ENCODE measurements at places on chromosomes 7 and 10.

- DNase-seq: no peak
Observed at GRCh38 chr7:26331113-26331512, 39.5 kb downstream of the SNX10 start.

- no peak for DNase-seq
Observed at GRCh38 chr7:7104971-7105370, 77.4 kb upstream of the C1GALT1 start.

GRCh38 chr7:80124526-80125264 is 9.9 kb upstream of the GNAI1 start:
- DNase-seq: no peak

- no peak for DNase-seq
Observed at GRCh38 chr10:100999742-101000126, at the start of gene LZTS2. LZTS2 (plus strand) TSS chr10:100999808; CDS start chr10:101002539, 2,731 bp downstream.

GRCh38 chr7:136312592-136312991 is 335.4 kb upstream of the MTPN start:
- DNase-seq: no peak

DNA sequence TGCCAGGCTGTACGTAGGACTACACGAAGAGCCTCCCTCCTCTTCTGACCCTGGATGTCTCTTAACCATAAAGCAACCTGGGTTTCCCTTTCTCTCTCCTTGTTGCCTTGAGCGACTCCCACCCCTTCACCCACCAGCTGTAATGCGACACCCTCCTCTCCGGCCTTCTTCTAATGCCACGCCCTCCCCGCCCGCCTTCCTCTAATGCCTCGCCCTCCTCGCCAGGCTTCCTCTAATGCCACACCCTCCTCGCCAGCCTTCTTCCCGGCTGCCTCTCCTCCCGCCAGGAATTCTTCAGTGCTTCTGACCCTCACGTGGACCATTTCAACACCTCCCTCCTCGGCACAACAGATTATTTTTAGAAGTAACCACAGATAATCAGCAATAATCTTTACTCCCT is 348.5 kb upstream of the SHH start:
- DNase-seq: no peak
